ENCODE measurements at places on chromosomes 2 and 18.

DNA sequence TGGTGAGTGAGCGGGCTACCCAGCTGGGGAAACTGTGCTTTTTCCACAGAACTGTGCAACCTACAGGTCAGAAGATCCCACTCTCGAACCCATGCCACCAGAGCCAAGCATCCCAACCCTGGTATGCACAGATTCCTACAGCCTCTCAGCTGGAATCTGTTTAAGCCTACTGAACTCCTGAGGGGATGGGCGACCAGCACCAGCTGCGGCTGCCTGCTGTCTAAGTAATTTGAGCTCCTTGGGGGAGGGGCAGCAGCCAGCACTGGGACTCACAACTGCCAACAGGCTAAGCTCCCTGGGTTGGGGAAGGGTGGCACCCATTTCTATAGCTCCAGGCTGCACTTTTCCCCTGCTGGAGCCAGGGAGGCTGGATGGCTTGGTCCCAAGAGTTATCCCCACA, 11.8 kb downstream of the CYP27C1 start:
- peak; percentile 93 for DNase-seq

GRCh38 chr2:226308323-226308680, 491.3 kb downstream of the IRS1 start:
- no peak for DNase-seq

DNA sequence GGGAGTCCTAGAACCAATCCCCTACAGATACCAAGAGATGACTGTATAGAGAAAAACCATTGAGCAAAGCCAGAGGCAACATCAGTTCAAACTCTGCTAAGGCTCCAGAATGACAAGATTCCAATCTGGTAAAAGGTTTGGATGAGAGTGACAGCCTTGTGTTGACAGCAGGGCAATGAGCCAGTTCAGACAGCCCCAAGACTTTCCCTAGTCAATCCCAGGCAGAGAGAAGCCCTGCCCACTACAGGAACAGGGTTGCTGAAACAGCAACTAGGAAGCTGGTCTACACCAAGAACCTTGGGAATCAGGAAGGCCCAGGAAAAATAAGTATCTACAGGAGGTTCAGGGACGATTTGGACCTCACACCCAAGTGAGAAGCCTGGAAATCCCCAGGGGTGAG, 3.3 kb downstream of the PSTPIP2 start:
- no peak for DNase-seq

DNA sequence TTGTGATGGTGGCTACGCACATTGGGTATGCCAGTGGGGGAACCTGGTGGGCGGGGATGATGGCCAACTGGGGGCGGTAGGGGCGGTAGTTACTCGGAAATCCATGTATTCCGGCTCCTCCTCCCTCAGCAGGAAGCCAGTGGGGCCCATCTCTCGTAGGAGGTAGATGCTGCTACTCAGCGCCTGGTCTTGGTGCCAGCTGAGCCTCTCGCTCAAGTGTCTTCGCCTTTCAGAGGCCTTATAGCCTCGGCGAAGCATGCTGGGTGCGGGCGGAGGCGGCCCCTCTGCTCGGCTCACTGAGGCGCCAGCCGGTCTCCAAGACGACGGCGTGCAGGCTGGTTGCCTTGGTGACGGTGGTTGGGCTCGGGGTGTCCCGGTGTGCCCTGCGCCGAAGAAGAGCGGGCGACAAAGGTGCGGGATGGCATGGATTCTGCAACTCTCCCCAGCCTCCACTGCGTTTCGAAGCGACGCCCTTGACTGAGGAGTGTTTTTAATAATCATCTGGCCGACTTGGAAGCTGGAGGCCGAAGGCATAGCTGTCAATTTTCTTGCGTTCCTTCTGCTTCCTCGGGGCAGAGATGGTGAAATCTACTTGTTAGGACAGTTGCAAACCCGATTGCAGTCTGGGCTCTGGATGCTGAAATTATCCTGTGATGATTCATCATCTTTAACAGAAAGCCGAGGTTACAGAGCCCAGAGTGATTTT, at the start of gene ZSWIM2:
ZSWIM2 (minus strand) TSS at position 298 of the 706 bp plus-strand sequence; CDS start at position 258, 40 bp downstream.
- DNase-seq, result peak; percentile 78

GRCh38 chr2:185393091-185393490, 345.5 kb upstream of the FSIP2 start:
- no peak for DNase-seq

- DNase-seq, result no peak
Observed at GRCh38 chr18:68855491-68855890, 57.6 kb downstream of the CCDC102B start.

GRCh38 chr18:56197241-56197859, 441.0 kb downstream of the TXNL1 start:
- no peak for DNase-seq

DNA sequence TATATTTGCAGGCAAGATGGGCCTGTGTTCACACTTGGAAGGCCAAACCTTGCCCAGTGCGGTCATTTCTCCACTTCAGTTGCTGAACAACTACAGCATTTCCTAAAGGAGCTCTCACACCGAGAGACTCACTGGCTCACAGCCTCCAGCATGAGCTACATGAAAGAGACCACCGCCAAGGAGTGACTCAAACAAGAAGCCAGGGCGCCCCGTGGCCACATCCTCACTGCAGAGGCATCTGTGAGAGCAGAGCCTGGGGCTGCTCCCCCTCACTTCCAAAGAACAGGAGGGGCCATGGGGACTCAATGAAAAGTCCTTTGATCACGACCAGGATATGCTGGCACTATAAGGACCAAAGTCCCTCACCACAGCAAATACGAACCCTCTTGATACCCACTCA, 50.0 kb downstream of the TMEM163 start:
- DNase-seq, result no peak

GRCh38 chr2:170883683-170884082, 45.4 kb upstream of the GORASP2 start:
- DNase-seq, result no peak

- no peak for DNase-seq
Observed at GRCh38 chr18:45838302-45839070, 13.0 kb downstream of the SIGLEC15 start.

DNA sequence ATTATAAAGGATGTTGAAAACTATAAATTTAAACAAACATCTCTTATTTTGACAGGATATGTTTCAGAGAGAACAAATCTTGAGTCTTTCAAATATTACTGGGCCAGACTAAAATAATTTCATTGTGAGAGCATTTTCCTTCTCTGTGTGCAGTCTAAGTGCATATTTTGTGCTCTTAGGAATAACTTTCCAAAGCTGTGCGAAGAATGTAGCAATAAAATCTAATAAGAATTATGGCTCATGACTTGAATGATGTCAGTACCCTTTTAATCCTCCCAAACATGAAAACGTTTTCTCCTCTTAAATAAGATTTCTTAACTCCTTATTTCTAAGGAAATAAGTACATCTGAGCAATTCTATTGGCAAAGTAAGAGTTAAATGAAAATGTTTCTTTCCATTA, 76.2 kb upstream of the EFEMP1 start:
- no peak for DNase-seq

DNA sequence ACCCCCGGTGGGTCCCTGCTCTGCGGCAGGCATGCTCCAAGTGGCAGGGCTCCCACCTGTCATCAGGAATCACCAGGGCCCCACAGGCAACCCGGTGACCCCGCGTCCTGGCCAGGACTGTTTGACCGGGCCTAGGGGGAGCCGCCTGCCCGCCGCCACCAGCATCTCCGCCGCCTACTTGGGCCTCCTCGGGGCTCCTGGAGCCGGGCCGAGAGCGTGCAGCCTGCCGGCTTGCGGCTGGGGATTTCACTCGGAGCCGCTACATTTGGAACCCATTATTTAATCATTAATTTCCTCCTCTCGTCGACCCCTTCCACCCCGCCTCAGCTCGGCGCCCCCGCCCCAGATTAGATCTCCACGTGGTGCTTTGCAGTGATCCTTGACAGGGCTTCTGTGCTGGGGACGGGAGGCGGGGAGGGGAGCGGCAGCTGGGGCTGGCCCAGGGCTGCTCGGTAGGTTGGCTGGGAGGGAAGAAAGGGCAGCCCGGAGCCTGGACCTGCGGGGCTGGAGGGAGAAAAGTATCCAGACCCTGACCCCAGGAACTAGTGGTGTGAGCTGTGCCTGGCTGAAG, 295.4 kb downstream of the CYP26B1 start:
- peak; percentile 33 for DNase-seq

DNA sequence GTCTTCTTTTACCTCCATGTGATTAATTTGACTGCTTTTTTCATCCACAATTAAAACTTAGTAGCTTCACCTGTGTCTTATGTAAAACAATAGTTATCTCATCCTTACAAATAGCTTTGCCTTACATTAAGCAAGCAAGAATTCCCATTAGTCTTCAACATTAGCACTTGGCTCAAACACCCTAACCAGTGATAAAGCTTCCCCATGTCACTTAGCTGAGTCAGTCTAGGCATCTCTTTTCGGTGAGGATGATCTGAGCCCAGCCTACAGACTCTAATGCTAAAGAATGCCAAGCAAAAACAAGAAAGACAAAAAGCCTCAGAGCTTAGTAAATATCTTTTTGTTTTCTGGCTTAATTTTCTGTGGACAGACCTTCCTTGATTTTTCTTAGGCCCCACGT, 26.1 kb downstream of the GAD1 start:
- no peak for DNase-seq

- peak; percentile 62 for DNase-seq
Observed at GRCh38 chr18:52343731-52344340, 3.8 kb downstream of the DCC start.

DNA sequence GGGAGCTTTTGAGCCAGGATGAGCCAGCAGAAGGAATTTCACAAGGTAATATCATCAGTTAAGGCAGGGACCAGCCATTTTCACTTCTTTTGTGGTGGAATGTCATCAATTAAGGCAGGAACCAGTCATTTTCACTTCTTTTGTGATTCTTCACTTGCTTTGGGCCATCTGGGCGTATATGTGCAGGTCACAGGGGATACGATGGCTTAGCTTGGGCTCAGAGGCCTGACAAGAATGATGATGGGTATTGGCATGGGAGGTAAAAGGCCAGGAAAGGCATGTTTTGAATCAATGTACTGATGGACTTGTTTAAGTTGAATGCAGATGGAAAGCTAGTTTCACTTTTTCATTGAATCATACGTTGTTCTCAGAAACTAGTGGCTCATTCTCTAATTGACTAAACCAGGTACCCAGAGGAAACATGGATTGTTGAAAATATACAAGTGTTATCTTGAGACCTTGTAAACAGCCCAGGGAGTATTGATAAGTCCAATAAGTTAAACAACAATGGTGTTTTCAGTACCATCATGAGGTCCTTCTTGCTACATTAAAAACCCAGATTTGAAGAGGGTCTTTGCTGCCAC, 1672.5 kb upstream of the DDX18 start:
- DNase-seq, result no peak

DNA sequence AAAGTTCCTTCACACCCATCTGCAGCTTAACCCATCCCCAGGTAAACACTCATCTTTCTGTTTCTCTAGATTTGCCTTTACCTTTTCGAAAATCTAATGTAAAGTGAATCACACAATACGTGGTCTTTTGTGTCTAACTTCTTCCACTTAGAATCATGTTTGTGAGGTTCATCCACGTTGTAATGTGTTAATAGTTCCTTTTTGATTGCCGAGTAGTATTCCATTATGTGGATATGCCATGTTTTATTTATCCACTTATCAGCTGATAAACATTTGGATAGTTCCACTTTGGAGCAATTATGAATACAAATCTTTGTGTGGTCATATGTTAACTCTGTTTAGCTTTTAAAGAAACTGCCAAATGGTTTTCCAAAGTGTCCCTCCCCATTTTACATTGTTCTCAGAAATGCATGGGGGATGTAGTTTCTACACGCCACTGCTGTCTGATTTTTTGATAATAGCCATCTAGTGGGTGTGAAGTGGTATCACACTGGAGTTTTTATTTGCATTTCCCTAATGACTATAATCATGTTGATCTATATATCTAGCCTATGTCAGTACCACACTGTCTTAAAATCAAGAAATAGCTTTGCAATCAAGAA, 22.3 kb downstream of the PECR start:
- DNase-seq, result no peak

DNA sequence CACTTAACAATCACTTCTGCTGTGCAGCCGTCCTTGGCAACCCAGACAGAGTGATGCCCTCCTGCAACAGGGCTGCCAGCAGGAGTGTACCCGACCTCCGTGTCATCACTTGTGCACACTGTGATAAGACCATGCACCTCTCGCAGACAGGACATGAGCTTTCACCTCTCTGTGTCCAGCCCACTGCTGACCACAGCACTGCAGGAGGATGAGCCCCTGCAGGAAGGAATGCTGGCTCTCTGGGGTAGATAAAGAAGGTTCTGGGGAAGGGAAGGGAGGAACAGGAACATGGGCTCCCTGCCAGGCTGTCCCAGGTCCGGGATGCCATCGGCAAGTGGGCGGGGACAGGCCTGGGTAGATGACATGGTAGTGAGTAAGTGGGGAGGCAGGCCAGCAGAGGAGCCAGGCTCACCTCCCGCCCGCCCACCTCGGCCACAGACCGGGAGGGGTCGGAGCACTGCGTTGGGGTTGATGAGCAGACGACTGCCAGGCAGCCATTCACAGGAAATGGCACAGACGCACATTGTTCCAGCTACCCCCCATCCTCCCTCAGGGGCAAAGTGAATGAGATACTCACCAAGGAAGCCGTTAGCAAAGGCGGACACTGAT, 18.6 kb upstream of the COL6A3 start:
- DNase-seq, result no peak

DNA sequence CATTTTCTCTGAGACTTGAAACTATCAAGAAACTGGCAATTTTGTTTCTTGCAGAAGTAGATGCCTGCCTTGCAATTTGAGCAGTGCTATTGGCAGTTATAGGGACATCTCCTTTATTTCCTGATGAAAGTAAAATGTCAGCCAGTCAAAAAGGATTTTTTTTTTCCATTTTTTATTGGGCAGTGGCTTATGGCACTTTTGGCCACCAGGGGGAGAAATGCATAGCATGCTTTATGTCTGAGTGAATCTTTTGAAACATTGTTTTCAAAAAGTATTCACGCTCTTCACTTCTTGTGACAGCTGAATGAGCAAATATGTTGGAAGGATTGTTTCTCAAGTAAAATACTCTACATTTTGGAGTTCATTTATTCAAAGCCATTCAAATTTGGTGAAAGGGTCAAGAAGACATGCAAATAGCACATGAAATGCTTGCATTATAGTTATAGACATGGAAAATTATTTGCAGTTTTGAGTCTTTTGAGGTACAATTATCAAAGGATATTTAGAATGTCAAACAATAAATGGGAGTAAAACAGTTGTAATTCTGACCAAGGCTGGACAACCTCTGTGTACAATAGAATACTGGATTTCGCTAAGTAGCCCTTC, 491.0 kb downstream of the CDH2 start:
- peak; percentile 43 for DNase-seq

DNA sequence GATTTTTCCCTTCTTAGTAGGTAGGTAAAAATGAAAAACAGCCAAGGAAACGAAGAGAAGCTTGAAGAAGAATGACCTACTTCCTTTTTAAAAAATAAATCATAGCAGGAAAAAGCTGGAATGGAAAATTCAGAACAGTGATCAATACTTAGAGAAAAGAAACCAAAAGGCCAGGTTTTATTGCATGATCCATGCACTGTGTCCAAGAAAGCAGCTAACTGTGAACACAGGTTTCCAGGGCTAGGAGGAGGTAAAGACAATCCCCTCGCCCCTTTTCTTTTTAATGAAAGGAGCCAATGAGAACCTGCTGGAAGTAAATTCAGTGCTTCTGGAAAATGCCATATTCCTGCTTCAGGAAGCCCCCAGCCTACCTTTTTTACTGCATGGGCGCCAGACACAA, 47.2 kb downstream of the BOD1L2 start:
- no peak for DNase-seq

Data from WERI-Rb-1 (cell line).